CD4-positive, alpha-beta T cell treated with Interleukin-10 for 1 hour (primary cell): ENCODE measurements at places on chromosomes 3 and 15.

GRCh38 chr3:112579232-112579631, 17.4 kb downstream of the SLC35A5 start:
- no peak for DNase-seq

DNA sequence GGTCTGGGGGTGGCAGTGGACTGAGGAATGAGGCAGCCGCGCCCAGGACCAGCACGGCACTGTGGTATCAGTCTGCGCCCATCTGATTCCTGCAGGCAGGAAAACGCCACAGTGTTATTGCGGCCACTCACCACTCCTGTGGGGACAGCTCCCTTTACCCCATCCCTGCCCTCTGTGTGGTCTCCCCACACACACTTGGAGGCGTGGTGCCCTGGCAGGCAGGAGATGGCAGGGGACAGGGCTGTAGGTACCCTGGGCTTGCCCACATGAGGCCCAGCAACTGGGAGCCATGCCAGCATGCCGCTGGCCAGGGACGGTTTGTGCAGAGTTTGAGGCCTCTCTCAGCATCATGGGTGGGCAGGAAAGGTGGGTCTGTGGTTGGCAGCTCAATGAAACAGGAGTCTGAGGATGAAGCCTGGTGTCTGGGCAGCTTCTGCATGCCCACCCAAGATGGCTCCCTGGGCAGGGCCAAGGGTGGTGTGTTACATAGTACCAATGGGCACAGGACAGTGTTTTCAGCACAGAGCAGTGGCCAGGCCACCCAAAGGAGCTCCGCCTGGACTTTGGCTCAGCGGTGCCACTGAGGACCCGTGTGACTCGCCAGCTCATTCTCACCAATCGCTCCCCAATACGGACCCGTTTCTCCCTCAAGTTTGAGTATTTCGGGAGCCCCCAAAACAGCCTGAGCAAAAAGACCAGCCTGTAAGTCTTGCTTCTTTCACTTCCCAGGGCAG, 27.2 kb downstream of the ACAA1 start:
- no peak for DNase-seq

- DNase-seq = no peak
Observed at GRCh38 chr3:139636511-139636910, 41.3 kb downstream of the NMNAT3 start.

- peak; percentile 67 for DNase-seq
Observed at GRCh38 chr3:28328188-28329151, 20.1 kb upstream of the ZCWPW2 start.

DNA sequence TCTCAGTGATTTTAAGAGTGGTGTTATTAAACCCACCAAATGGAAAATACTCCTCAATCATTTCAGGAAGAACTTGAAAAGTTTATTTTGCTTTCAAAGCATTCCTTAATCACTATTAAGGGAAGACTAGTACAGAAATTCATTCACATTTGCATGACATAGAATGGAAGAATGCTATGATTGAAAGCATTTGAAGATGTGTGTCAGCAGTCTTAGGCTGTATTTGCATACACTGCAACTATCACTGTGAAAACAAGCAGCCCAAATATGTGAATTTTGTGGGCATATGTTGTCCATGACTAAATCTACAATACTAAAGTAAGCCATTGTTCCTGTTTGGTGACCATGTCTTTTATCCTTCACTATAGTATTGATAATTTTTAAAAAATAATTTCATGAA, 95.8 kb downstream of the CNTN3 start:
- no peak for DNase-seq

- DNase-seq = no peak
Observed at GRCh38 chr3:88589138-88589537, 439.4 kb downstream of the C3orf38 start.

- DNase-seq = no peak
Observed at GRCh38 chr3:71208211-71209095, 375.1 kb downstream of the FOXP1 start.

DNA sequence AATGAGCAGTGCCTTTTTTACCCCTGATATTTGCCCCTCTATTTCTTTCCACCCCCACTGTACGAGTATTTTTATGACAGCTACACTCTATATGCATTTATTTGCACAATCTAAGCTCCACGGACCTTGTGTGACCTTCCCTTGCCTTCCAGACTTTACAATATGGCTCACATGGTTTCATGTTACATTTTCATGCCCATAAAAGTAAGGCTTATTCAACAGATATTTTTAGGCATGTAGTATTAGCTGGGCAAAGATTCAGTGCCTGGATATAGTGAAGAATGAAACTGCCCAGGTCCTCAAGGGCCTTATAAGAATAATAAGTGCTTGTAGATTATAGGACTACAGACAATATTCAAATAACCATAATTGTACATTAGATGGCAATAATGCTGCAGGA, 481.9 kb upstream of the CNTN4 start:
- no peak for DNase-seq

DNA sequence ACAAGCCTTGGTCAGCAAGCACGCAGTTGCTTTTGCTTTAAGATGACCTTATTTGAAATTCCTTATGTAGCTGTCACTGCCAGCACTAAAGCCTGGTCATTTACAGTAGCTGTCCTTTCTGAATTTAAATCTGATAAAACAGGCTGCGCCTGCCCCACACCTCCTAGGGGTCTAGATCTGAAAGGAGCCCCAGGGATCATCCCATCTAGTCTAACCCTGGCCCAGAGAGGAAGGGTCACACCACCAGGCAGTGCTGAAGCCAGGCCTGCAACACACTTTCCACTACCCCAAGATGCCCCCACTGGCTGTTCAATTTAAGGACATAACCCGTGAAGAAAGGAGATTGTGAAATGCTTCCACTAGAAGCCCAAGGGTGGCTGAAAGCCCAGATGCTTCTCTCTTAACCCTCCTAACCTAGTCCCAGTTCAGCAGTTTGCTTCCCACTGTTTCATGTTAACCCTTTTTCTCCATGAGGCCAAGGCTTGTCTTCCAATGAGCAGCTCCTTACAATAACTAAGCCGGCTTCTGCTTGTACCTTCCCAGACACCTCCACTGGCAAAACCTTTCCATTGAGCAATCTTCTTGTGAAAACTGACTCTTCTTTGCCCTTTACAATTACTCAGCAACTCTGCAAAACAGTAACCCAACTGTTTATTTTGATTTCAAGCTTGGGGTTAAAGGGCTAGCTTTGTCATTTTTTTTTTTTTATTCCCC, 198.9 kb upstream of the LPP start:
- DNase-seq = no peak

GRCh38 chr15:98071786-98072185, 111.3 kb downstream of the ARRDC4 start:
- no peak for DNase-seq

DNA sequence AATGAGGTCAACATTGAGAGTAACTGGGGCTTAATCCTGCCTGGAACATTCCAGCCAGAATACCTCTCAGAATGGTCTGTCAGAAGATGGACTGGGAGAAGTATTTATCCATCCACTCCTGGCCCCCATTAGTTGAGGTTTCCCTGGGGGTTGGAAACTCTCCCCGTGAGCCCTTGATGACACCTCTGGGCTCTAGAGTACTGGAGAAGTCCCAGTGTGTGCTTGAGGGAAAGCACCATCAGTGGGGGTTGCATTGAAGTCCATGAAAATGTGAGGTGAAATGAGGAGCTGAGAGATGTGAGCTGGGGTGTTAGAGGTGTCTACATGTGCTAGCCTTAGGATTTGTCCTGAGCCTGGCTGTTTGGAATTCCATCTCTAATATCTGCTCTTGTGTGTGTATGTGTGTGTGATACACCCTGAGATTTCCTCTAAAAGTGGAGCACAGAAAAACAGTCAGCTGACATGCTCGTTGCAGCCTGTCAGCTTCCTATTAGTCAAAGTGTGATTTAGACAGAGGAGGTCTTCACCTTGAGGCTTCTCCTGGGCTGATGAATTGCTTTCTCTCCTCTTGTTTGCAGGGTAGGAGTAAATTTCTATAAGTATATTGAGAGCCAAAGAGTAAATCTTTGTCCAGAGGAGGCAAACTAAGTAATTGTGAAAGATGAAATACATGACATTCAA, 67.6 kb downstream of the NR1D2 start:
- DNase-seq = no peak

GRCh38 chr3:163048881-163049280, 1552.3 kb downstream of the OTOL1 start:
- DNase-seq = no peak

DNA sequence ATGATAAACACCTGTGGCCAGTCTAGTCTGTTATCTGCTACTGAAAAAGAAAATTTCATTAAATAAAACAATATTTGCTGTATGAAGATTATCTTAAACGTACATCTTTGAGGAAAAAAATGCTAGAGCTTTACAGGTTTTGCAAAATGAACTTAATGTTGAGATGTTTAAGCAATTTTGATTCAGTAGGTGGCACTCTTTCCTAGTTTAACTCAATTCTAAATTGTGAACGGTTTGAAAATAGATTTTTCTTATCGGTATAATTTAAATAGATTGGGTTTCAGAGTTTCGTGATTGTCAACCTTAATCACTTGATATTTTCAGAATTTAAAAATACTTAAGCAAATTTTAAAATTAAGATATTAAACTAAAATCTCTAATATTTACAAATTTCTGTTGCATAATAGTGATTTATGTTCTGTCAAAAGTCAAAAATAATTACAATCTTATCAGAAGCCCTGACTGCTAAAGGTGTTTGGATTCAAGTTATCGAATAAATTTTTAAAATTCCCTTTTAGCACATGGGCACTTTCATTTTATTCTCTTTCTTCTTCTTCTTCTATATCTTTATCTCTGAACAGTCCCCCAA, 7.0 kb upstream of the RNF111 start:
- peak; percentile 63 for DNase-seq

GRCh38 chr3:142019794-142020320, 129.5 kb downstream of the TFDP2 start:
- no peak for DNase-seq

GRCh38 chr15:74500401-74500800, 39.4 kb upstream of the UBL7 start:
- DNase-seq = no peak

GRCh38 chr3:13879102-13879945, 547 bp downstream of the WNT7A start:
- DNase-seq = no peak

DNA sequence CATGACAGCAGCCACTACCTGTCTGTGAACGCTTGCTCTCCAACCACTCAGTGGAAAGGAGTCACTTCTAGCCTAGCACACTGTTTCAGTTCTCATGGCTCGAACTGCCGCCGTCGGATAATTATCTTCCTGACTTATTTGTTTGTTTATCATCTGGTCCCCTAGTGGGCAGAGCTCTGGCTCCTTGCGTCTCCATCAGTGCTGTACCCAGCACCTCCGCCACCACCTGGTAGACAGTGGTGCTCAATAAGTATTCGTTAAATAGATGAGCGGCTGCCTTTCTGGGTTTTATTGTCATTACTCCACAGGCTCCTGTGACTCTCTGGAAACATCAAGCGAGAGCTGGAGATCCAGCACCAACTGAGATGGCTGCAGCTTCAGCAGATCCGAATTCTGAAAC, 297.5 kb downstream of the NTRK3 start:
- DNase-seq = no peak

GRCh38 chr3:118682921-118683320, 351.7 kb downstream of the IGSF11 start:
- no peak for DNase-seq

DNA sequence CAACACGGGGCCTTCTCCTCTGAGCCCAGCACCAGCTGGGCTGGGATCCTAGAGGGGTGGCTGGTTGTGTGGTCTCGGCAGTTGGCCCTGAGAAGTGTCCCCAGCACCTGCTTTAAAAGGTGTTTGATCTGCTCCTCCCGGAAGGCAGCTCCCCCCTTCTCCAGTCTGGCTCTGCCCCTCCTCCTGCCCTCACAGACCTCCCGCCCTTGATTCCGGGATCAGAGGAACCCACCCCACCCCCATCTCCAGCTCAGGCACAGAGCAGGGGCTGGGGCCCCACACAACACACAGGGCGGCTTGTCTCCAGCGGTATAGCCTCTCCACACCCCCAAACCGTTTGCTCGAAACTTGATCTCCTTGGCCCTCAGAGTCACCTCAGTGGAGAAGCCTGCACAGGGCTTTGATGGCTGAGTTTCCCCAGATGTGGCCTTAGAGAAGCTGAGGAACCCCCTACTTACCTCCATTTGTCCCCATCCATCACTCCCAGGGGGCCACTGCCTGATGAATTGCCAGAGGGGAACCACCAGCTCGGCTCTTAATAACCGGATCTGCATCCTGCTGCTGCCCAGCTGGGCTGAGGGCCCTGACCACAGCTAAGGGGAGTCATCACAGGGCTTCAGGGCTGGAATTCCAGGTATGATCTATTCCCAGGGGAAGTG, 6.4 kb upstream of the STRA6 start:
- no peak for DNase-seq

GRCh38 chr3:148758303-148758884, 60.7 kb downstream of the AGTR1 start:
- DNase-seq = no peak

DNA sequence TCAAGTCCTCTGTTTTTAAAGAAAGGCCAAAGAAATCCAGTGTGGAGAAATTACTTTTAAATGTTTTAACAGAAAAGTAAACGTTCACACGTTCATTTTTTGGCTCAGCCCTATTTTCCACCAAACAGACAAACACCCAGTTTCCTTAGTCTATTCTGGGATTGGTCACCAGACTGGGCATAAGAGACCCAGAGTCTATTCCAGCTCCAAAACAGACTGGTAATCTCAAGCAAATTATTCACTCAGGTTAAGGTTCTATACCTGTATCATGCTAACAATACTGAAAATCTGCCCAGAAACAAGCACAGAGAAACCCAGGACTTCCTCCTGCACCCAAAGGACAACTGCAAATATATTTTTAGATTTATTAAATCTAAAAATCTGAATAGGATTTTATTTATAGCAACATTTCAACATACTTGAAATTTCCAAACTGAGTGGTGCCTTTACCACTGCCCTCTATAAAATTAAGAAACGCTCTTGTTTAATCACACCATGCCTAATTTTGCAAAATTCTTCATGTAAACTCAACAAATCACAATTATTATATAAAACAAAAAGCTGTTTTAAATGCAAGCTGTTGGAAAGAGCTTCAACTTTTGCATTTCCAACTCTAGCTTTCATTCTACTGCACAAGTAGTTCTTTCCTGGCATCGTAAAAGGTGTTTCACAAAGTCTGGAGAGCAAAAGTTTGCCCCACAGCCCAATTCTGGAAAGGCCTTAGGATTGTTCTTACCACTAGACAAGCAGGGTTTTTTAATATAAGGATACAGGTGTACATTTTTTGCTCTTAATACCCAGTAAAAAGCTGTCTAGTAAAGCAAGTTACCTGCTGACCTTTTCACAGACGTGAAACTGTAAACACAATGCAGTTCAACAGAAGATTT, 18.7 kb downstream of the ZNF148 start:
- no peak for DNase-seq

DNA sequence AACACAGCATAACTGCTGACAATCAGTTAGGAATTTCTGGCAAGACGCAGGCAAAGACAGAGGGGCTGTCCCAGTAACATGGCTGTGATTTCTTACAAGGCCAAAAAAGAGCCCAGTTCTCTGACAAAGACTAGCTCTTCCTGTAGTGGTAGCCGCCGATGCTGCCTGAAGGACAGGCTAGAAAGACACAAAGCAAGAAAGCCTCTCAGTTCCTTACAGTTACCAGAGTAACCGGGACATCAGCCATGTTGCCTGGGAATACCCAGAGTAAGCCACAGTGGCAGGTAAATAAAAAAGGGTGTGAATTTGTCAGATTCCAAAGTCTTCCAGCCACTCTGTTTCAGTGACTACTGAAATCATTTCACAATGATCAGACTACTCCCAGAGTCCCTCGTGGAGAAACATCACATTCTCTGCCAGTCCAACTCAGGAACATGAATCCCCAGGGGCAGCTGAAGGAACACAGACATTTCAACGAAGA, 493.6 kb upstream of the ADAMTS9 start:
- no peak for DNase-seq
